ENCODE measurements at places on chromosomes 7 and 10.
A peak's percentile ranks its signal among the peaks of the same experiment; 100 is the strongest.

GRCh38 chr10:131678171-131678570, 222.6 kb upstream of the PPP2R2D start:
- DNase-seq = no peak

- DNase-seq = no peak
Observed at GRCh38 chr10:119616882-119617570, 20.3 kb upstream of the TIAL1 start.

- DNase-seq = peak; percentile 77
Observed at GRCh38 chr10:15209827-15210509, 41.5 kb upstream of the NMT2 start.

DNA sequence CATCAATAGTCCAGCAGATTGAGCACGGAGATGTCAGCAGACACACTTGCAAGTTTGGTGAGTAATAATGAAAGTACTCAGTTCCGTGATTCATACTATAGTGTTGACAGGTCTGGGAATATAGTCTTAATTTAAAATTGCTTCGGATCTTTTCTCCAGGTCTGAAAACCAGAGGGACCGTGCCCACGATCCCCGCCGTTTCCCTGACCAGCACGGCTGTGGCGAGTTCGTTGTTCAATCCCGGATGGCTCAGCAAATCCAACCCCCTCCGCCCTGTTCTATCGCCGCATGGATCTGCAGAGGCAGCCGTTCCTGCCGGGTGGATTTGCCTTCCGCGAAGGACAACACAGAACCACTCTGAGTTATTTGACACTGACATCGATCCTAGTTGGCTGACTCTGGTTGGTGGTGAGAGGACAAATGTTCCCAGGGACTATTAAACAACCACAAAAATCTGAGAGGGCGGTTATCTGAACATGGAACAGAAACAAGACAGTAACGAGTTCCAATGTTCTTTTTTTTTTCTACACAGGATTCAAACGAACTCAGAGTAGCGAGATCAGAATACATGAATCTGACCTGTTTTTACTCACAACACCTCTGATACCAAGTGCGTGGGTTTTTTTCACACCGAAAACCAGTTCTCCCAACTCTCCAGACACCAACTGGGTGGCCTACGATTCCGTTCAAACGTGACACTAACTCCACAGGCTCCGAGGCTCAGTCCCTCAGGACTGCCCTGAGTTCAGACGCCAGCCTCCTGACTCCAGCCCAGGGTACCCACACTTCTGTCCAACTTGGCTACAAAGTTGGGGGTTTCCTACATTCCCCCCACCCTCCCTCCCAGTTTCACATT, 52.7 kb downstream of the RBM17 start:
- no peak for DNase-seq

DNA sequence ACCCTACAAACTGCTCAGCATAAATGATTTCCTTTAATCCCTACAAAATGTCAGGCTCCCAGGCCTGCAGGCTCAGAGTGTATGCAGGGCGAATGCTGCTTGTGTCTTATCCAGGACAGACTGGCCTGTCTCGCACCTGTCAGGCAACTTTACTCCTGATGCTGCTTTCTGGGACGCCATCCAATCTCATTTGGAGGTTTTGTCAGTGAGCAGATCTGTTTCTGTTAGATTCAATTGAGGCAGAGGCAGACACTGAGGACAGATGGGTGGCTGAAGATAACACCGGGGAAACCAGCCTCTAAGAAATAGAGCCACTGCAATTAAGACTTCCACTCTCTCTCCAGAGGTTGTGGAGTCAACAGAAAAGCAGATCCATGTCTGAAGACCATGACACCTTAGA, 115.6 kb downstream of the DPP6 start:
- no peak for DNase-seq
